ENCODE measurements at places on chromosomes 1 and 21. TPM values are rescaled to one million over a fixed set of nuclear protein-coding genes. Genes with fewer than 3 reads are reported as not detected.

LENEP gene
- 1.7 TPM for total RNA-seq

DNA sequence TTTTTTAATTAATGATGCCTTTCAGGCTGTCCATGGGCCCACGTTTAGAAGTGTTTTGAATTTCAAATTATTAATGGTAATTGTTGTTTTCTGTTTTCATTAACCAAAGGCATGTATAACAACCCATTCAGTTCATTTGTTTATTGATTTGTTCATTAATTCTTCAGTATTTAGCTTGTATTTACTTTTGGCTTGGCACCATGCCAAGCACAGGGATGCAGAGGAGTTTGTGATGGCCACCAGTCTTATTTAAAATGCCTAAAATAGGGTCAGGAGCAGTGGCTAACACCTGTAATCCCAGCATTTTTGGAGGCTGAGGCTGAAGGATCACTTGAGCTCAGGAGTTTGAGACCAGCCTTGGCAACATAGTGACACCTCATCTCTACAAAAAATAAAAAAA, 75.3 kb downstream of the ROR1 start:
- DNase-seq: no peak

DNA sequence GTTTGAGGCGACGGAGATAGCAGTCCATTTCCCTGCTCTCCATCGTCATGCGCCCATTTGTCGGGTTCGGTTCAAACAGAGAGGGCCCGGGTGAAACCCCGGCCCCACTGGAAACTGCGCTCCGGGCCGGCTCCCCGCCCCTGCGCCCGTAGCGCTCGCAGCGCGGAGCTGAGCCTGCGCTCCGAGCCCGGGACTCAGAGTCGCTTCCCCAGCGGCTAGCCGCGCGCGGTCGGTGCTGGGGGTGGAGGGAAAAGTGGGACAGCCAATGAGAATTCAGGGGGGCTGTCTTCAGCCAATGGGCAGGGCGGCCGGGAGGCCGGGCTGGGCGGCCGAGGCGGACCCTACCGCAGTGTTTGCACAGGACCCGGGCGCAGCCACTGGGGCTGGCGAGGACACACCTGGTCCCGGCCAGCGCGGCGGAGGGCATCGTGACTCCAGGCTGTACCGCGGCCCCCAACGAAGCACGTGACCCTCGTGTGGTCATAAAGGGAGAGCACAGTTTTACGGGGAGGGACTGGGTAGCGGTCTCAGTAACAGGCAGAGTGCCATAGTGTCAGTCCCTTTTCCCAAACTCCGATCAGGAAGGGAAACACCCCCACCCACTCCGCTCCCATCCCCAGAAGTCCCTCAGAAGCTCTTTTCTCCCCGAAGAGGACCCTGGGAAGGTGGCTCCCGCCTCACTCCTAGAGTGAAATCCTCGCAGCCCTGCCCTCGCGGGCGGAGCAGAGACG, at the start of gene INKA2:
Gene INKA2 (minus strand): TSS at position 202 of the 731 bp plus-strand sequence. CDS start 153 bp downstream, at position 49.
- peak; percentile 87 for DNase-seq

DNA sequence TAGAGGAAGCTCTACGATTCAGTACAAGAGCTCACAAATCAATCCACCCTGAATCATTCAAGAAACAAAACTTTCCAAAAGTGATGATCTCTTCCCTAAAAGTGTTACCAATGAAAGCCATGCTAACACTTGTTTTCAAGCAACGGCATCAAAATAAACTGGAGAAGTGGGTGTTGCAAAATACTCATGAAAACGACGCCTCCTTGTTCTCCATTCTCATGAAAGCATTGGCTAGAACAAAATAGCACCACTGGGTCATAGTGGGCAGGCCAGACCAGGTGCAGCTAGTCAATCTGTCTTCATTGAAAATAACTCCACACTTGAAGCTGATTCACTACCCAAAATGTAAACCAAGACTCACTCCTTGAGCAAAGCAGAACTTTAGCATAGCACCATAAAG, 4.3 kb downstream of the TIAM1 start:
- DNase-seq: no peak

MX2 gene
- total RNA-seq: 115 TPM

- DNase-seq: no peak
Measured at GRCh38 chr1:21321963-21322680, 31.9 kb upstream of the ECE1 start.

EFNA1 gene
- 0.59 TPM for total RNA-seq

- DNase-seq: peak; percentile 56
Measured at GRCh38 chr1:204128964-204129896, 22.6 kb downstream of the ETNK2 start.

DNA sequence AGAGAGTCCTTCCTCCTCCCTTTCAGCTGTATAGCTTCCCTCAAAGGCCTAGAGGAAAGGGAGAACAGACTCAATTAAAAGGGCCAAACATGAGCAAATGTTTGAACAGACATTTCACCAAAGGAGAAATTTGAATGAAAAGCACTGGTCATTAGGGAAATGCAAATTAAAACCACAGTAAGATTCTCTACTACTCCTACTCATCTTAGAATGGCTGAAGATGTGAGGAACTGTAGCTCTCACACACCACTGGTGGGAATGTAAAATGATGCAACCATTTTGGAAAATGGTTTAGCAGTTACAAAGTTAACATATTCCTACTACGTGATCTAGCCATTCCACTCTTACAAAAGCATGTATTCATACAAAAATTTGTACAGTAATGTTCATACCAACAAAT, 253.0 kb upstream of the HOOK1 start:
- peak; percentile 40 for DNase-seq

DNA sequence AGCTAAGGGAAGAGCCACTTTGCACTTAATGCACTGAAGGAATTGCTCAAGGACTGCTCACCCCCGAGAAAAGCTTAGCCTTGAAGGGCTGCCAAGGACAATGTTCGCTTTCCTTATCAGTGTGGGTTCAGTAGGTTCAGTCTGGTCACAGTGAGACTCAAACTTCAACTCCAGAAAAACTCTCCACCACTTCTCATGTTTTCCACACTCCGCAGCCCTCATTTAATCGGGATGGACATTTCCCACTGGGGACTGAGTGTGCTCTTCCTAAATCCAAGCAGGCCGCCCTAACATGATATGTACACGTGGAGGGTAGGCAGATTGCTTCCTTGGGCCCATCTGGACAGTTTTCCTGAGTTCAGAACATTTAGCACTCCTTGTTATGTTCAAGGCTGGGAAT, 19.5 kb downstream of the SUSD4 start:
- DNase-seq: no peak

DNA sequence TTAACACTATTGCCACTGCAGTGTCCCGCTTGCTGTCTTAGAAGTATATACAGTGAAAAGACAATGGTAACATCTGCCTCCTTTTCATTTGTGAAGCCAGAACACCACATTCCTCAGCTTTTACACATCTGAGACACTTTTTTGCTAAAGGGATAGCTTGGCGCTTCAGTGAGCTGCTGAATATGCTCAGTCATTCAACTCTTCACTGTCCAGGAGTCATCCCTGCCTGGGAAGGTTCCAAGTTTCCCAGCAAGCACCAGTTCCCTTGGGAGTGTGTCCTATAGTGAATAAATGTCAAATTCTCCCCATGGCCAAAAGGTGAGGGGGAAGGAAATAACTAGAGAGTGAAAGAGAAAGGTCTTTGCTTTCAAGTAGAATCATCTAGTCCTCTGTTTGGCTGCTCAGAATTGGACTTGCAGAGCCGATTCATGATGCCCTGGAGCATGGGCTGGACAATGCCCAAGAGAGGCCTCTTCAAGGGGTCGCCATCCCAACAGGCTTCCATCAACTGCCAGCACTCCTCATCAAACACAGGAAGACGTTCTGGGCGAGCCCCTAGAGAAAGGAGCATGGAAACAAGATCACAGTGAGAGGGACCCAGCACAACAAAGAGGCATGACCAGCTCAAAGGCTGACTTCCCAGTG, 25.5 kb upstream of the RBBP5 start:
- DNase-seq: peak; percentile 68

DNA sequence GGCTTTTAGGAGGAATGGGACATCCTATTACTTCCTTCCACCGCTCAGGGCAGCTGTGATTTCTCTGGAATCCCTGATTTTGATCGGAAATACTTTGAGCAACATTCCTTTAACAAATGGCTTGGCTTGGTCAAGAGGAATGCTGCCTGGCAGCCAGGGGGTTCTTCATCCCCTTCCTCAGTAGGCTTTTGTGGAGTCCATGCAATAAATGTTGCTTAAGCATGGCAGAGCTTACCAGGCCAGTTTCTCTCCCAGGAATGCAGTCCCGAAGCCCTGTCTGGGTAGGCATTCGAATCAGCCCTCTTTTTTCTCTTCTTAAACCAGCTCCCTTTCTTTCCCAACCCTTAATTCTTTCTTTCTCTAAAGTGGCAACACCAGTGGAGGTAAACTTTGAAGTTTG, 177.1 kb upstream of the KIAA0040 start:
- DNase-seq: no peak

- DNase-seq: no peak
Measured at GRCh38 chr1:24278726-24279125, 40.4 kb upstream of the GRHL3 start.

DNA sequence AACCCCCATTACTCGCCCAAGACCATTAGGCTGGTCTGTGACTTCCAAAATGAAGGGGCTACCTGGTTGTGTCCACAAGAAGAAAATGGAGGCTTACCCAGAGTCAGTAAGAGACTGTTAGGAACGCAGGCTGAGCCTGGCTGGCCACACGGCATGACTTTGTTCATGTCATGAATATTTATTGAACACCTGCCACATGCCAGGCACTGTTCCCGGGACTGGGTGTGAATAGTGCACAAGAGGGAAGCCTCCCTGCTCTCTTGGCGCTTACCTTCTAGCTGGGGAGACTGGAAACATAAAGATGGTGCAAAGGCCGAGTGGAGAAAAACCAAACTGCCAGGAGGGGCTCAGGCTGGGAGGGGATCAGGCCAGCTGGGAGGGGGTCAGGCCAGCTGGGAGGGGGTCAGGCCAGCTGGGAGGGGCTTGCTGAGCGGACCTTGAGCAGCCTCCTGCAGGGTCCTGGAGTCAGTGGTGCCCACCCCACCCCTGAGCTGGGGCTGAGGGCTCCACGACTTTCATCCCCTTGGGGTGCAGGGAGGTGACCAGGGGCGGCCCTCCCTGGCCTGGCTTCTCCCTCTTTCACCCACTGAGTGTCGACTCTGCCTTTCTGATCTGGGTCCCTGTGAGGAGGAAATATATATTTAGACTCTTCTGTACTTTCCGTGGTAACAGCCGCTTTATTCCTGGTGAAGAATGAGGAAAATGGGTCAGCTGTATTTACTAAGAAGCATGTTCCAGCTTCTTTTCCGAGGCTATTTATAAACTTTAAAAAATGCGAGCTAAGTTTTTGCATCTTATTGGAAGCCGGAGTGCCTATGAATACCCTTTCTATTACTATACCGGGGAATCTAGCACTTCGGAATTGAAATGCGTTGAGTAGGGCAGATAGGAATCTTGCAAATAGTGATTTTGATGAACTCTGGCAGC, 139.0 kb downstream of the CAMTA1 start:
- no peak for DNase-seq

ABCA4 gene
- total RNA-seq: 0.10 TPM

LIX1L gene
- 31.3 TPM for total RNA-seq

PADI6 gene
- total RNA-seq: not detected

RNF187 gene
- total RNA-seq: 49.1 TPM

DNA sequence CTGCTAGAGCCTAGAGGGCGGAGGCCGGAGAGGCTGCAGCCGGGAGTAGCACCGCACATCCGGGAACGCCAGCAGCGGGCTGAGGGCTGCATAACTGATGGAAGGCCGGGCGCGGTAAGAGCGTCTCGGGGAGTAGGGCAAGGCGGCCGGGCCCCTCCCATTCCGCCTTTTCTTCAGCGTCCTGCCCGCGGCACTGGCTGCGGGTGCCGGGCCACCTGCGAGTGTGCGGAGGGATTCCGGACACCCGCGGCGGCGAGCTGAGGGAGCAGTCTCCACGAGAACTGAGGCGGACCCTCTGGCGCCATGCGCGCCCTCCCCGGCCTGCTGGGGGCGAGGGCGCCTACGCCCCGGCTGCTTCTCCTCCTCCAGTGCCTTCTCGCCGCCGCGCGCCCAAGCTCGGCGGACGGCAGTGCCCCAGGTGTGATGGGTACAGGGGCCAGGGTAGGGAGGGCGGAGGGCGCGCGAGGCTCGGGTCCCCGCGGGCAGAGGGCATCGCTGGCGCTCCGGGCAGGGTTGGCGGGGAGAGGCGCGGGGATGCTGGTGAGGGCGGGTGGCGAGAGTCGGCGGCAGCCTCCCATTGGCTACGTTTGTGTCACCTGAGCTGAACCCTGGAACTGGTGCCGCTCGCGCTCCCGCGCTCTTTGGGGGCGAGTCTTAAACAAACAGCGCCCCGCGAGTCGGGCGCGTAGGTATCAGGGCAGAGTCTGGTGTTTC, 334.4 kb downstream of the SRGAP2C start:
- DNase-seq: peak; percentile 41

CFAP57 gene
- total RNA-seq: 0.10 TPM

DNA sequence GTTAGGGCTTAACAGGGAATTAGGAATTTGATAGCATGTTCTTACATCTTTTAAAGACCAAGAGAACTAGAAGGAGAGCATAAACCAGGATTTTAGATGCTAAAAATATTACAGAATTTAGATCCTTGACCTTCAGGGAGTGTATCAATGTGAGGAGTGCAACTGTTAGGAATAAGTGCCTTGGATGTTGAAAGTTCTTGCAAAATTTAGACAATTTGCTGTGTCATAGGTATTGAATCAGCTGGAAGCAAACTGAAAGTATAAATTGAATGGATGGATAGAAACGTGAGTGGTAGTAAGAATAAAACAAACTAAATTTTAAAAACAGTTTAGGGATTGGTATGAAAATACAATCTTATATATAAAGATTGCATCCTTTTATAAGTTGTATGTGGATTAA, 27.7 kb downstream of the PPP1R12B start:
- DNase-seq: no peak

DNA sequence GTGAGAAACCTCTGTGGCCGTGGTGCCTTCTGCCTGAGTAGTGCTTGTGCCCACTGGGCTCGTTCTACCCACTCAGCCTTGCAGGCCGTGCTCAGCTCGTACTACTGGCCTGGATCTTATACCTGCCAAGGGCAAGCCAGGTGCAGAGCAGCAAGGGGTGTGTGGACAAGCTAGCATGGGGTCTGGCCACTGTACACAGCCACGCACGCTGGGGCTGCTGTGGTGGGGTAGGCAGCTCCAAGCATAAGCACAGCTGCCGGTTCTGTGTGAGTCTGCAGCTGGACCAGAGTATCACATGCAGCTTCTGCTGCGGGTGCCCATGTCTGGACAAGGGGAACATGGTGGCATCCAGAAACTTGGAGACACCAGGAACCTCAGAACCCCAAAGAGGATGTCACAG, 16.4 kb downstream of the FAM20B start:
- DNase-seq: no peak

DNA sequence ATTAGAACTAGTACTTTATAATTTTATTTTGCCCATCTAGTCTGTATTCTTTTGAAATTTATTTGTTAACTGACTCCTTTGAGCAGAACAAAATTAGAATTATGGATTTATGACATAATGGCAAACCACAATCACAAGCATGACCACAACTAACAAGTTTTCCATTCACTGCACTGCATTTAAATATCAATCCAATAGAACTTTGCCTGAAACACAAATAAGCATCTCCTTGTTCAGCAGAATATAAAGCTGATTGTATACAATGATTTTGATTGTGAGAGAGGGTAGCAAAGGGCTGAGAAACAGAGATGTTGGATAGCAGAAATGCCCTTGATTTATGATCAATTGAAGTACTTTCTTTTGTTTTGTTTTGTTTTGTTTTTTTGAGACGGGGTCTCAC, 495.5 kb upstream of the RGS18 start:
- DNase-seq: no peak

- no peak for DNase-seq
Measured at GRCh38 chr21:45748593-45748992, 105.1 kb downstream of the PCBP3 start.

Data from RPMI7951 (cell line).